Testis (tissue), 5 donors: ENCODE measurements at places on chromosomes 6 and 20. TPM values are rescaled to one million over a fixed set of nuclear protein-coding genes. Genes with fewer than 3 reads are reported as not detected.

Gene IP6K3
- total RNA-seq: 0.16 TPM

Gene PTPRT
- 2.3 TPM for total RNA-seq

Gene TFAP2D
- not detected for total RNA-seq

Gene KCNK16
- not detected for total RNA-seq

DNA sequence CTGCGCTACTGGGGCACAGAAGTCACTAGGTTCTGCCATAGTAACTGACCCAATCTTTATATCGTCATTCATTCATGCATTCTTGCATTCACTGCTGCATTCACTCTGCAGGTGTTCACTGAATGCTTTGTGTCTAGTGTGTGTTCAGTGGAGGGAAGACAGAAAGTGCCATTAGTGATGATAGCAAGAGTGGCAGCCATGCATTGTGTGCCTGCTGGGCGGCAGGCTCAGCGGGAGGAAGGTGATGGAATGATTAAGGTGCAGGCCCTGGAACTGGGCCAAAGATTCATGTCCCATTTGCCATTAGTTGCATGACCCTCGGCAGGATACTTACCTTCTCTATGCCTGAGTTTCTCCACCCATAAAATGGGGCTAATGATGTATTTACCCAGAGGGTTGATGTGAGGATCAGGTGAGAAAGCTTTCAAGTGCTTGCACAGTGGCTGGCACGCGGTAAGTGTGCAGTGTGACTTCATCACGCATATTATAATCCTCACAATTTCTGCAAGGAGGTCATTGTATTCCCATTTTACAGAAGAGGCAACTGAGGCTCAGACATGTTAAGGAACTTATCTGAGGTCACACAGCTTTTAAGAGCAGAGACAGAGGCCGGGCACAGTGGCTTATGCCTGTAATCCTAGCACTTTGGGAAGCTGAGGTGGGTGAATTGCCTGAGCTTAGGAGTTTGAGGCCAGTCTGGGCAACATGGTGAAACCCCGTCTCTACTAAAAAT lies 40.1 kb downstream of the ITPR3 start:
- no peak for DNase-seq

DNA sequence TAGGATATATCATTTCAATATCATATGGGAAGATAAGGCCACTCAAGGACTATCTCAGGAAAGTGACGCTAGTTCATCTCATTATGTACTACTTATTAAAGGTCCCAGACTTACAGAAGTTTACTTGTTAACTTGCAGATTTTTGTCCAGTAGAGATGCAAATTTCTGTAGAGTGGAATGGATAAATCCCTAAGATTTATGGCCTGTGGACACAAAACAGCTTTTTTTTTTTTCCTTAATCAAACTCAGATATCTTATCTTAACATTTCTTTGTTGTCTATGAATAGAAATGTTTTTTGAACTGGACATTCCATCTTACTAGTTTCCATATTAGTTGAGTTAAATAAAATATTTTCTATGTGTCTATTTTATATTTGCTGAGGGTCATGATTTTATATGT lies 110.5 kb upstream of the MAP7 start:
- no peak for DNase-seq

- DNase-seq: no peak
Measured at GRCh38 chr6:80156221-80156620, 49.8 kb downstream of the BCKDHB start.

DNA sequence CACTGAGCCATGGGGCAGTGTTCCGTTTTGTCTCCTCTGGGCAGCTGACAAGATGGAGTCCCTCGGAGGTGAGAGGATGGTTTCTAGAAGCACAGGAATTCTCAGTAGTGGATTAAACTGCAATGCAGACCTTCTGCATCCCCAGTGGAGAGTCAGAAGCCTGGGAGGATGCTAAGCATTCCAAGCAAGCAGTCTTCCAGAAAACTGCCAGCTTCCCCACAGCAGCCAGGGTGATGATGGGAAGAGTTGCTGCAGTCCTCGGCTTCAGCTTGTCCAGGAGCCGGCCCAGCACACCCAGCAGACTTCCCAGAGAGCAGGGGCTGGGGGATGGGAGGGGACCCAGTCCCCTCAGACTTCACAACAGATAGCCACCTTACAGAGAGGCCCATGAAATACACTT lies 163.6 kb downstream of the LY86 start:
- no peak for DNase-seq

- DNase-seq: no peak
Measured at GRCh38 chr20:46122516-46123481, 4.7 kb downstream of the CD40 start.
